Right kidney (tissue), 9 donors: ENCODE measurements at places on chromosomes 16 and 17.

- no peak for DNase-seq
Observed at GRCh38 chr17:21034340-21035235, 8.2 kb downstream of the USP22 start.

GRCh38 chr17:2721603-2722002 lies 10.0 kb upstream of the CLUH start:
- no peak for DNase-seq

GRCh38 chr16:27433636-27434035 lies 31.7 kb downstream of the IL21R start:
- DNase-seq = no peak

- DNase-seq = no peak
Observed at GRCh38 chr17:16474012-16474725, 17.8 kb downstream of the LRRC75A start.

DNA sequence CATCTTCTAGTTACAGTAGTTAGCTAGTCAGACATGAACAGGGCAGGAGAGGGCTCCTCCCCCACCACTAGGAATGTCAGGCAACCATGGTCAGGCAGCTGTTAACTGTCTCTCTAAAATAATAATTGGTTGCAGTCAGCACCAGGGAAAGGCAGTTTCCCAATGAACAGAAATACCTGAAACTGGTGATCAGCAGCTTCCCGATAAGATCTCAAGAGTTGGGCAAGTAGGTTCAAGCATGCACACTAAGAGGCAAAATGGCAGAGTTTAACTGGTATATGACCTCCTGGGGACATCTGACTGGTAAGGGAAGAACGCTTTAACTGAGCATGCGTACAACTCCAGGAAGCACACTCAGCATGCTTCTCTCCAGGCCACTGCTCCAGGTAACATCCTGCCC lies 12.6 kb upstream of the XYLT1 start:
- DNase-seq = peak; percentile 16

DNA sequence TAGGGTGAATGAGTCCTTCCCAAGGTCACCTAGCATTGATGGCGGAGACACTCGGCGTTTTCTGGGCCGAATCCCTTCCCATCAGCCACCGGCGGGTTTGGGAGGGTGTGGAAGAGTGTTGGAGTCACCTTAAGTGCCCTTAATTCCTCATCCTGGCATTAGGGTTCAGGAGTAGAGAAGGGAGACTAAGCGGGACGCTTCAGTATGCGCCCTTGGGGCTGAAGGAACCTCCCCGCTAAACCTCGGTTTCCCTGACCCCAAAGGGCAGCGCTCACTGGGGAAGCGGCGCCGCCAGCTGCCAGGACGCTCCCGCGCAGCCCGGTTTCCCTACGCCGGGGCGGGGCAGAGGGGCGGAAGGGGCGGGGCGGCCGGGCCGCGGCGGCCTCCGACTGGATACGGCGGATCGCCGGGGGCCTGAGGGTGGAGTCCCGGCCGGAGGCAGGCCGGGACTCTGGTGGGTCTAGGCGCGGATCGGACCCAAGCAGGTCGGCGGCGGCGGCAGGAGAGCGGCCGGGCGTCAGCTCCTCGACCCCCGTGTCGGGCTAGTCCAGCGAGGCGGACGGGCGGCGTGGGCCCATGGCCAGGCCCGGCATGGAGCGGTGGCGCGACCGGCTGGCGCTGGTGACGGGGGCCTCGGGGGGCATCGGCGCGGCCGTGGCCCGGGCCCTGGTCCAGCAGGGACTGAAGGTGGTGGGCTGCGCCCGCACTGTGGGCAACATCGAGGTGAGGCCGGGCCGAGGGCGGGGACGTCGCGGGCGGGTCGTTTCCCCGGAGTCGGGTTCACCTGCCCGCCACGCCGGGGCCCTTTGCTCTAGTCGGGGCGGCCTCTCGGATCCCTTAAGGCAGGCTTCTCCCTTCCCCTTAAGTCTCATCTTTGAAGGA lies at the start of gene DHRS11:
Gene DHRS11, plus strand, starts transcription at position 446 of the 882 bp plus-strand sequence. Its CDS starts 131 bp downstream, at position 577.
- peak; percentile 80 for DNase-seq

- DNase-seq = no peak
Observed at GRCh38 chr17:61750656-61751055, 112.7 kb downstream of the BRIP1 start.

- DNase-seq = no peak
Observed at GRCh38 chr17:38456031-38456815, 28.0 kb downstream of the ARHGAP23 start.

- no peak for DNase-seq
Observed at GRCh38 chr16:83420206-83420760, 387.5 kb upstream of the HSBP1 start.

DNA sequence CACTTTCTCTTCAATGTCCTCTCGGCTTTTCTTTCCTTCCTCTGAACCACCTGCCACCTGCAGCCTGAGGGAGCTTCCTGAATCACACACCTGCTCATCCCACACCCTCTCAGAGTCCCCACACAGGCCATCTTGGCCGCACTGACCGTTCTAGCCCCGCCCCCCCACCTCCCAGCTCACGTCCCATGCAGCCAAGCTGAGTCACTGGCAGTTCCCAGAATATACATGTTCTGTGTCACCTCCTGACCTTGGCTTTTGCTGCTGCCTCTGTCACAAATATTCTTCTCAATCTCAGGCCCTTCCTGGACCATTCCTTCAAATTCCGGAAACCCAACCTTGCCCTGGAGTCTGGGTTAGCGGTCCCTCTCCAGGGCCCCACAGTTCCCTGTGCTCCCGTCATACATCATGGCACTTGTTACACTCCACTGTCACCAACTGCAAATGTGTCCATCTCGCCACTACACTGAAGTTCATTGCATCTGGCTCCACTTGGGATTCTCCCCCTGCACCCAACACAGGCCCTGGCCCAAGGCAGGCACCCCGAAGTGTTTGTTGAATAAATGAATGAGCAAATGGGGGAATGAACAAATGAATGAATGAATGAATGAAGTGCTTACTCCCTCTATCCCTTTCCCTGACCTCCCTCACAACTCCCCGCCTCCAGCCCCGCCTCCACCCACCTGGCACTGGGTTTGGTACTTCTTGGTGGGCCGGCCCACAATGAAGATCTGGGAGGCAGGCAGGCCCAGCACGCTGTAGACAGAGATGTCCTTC lies 12.8 kb downstream of the PIMREG start:
- DNase-seq = no peak

DNA sequence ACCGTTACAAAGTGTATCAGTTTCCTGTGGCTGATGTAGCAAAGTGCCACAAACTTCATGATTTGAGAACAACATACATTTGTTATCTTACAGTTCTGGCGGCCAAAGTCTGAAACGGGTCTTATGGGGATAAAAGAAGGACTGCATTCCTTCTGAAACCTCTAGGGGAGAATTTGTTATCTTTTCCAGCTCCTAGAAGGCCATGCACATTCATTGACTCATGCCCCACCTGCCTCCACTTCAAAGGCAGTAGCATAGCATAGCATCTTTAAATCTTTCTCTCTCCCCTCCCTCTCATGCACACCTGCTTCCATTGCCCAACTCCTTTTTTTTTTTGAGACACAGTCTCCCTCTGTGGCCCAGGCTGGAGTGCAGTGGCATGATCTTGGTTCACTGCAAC lies 190.7 kb upstream of the DYNLRB2 start:
- no peak for DNase-seq

GRCh38 chr17:75457047-75457654 lies 716 bp downstream of the TMEM94 start:
- DNase-seq = peak; percentile 93

DNA sequence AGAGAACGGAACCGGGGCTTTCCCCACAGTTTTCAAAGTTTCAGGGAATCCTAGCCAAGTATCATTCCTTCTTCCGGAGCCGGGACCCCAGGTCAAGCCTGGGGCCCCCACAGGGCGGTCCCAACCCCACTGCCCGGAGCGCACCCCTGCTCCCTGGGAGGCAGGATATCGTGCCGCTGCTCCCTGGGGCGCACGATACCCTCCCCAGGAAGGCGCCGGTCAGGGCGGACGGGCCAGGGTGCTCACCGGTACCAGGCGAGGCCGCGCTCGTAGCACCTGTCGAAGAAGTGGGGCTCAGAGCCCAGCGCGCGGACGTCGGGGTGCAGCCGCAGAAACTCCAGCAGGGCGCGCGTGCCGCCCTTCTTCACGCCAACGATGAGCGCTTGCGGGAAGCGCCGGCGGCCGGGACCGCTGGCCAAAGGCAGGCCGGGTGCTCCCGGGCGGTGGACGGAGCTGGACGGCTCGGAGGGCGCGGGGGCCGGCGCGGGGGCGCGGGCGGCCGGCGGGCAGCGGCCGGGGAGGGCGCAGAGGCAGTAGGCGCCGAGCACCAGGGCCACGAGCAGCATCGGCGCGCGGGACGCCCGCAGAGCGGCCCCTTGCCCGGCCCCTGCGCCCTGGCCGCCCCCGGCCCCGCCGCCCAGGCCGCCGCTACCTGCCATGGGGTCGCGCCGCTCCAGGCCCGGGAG lies 407 bp downstream of the HS3ST6 start:
- DNase-seq = peak; percentile 46

DNA sequence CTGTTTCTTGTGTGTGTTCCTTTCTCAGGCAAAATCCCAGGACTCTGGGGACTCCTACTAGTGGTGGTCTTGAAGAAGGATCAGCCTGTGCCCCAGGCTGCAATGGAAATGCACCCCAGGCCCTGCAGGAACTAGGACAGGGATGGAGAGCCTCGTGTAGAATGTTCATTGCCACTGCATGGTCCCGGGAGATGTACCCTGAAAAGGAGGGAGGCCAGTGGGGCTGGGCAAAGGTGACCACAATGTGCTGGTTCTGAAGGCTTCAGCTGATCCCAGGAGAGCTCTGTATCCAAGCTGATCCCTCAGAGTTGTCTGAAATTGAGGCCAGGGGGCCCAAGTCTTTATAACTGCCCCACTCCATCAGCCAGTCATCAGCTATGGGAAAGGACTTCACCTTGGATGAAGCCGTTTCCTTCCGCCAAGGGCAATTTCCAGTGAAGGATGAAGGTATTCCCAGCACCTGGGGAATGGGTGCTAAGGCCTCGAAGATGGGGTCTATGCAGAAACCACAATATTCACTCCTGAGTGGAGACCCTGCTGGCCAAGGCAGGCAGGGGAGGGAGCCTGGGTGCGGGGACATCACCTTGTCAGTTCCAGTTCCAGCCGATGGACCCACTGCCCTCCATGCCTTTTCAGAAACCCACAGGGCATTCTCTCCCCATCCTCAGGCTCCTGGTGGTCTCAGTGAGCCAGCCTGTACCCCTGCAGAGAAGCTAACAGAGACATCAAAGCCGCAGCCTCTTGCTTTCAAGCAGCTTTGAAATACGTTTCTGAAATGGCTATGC lies 59.9 kb upstream of the CDH5 start:
- no peak for DNase-seq

GRCh38 chr17:60315650-60316049 lies 76.3 kb downstream of the USP32 start:
- no peak for DNase-seq

GRCh38 chr17:17297217-17297616 lies 6.0 kb upstream of the NT5M start:
- no peak for DNase-seq

- no peak for DNase-seq
Observed at GRCh38 chr16:24102209-24102660, 153.9 kb upstream of the CACNG3 start.

GRCh38 chr16:25897702-25898101 lies 205.9 kb downstream of the HS3ST4 start:
- peak; percentile 17 for DNase-seq

DNA sequence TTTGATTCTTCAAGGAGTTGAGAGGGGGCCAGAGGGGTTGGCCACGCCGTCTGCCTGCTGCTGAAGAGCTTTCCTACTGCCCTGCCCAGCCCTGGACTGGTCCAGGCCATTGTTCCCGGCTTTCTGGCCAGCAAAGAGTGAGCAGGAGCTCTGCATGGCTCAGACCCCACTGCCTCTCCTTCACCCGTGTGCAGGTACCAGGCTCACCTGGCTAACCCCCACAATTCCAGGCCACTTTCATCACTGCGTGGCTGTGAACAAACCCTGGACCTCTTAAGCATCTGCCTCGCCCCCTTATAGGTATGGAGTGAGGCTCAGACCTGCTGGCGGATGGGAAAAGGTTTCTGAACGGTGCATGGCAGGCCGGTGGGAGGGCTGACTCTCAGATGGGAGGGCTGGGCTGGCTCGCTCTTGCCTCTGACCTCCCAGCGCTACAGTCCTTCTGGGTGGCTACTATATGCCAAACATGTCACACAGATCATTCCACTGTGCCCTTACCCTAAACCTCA lies 8.9 kb downstream of the ZNF319 start:
- DNase-seq = no peak

DNA sequence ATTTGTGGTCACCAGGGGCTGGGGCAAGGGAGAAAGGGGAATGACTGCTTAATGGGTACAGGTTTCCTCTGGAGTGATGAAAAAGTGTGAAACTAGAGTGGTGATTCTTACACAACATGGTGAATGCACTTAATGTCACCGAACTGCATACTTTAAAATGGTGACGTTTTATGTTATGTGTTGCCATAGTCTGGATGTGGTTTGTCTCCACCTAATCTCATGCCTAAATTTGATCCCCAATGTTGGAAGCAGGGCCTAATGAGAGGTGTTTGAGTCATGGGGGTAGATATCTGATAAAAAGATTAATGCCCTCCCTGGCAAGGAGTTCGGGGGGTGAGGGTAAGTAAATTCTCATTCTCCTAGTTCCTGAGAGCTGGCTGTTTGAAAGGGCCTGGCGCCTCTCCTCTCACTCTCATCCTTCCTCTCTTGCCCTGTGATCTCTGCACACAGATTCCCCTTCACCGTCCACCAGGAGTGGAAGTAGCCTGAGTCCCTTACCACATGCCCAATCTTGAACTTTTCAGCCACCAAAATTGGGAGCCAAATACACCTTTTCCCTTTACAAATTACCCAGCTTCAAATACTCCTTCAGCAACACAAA lies 15.3 kb downstream of the XPO6 start:
- DNase-seq = no peak

- peak; percentile 61 for DNase-seq
Observed at GRCh38 chr17:78132084-78132676, 1.6 kb downstream of the TMC8 start.

- DNase-seq = no peak
Observed at GRCh38 chr17:35605678-35606077, 18.6 kb downstream of the AP2B1 start.

DNA sequence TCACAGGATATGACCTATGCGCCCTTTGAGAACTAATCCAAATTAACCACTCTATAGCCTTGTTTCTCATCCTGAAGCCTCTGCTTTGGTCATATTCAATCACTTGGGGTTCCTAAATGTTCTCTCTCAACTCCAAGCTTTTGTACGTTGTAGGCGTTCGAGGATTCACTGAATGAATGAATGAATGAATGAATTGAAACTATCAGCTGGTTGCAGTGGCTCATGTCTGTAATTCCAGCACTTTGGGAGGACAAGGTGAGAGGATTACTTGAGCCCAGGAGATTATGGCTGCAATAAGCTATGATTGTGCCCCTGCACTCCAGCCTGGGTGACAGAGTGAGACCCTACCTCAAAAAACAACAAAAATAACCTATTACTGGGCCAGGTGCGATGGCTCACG lies 5.9 kb upstream of the SUMO2 start:
- DNase-seq = no peak

DNA sequence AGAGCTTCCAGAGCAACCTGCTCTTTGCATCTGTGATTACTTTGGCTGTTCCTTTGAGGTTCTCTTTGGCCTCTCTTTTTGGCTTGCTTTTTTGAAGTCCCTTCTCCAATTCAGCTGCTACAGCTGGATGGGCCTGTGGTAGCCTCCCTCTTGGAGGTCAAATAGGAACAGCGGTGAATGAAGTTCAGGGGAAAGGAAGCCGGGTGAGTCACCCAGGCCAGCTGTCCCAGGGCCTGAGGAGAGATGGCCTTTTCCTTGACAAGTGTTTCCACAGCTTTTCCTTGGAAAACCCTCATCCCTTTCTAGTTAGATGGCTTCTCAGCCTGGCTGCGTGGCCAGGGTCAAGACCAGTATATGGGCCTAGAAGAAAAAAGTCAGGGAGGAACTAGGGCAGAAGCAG lies 103.1 kb downstream of the STX8 start:
- no peak for DNase-seq
